ENCODE measurements at places on chromosomes 2 and 18. TPM values are rescaled to one million over a fixed set of nuclear protein-coding genes. Genes with fewer than 3 reads are reported as not detected.

AFF3 gene
- 41.1 TPM for polyA plus RNA-seq

OTOS gene
- 0.39 TPM for polyA plus RNA-seq

SPAST gene
- 47.1 TPM for polyA plus RNA-seq

SERPINB4 gene
- not detected for polyA plus RNA-seq

AUP1 gene
- polyA plus RNA-seq = 131 TPM

TUBB8B gene
- 0.65 TPM for polyA plus RNA-seq

LRATD1 gene
- 66.8 TPM for polyA plus RNA-seq

GULP1 gene
- polyA plus RNA-seq = 25.3 TPM

B4GALT6 gene
- polyA plus RNA-seq = 54.6 TPM

CXCR4 gene
- polyA plus RNA-seq = 60.3 TPM

ACYP2 gene
- 61.4 TPM for polyA plus RNA-seq

Data from spinal cord (tissue), 10 donors.